ENCODE measurements at places on chromosomes 2 and 18.

DNA sequence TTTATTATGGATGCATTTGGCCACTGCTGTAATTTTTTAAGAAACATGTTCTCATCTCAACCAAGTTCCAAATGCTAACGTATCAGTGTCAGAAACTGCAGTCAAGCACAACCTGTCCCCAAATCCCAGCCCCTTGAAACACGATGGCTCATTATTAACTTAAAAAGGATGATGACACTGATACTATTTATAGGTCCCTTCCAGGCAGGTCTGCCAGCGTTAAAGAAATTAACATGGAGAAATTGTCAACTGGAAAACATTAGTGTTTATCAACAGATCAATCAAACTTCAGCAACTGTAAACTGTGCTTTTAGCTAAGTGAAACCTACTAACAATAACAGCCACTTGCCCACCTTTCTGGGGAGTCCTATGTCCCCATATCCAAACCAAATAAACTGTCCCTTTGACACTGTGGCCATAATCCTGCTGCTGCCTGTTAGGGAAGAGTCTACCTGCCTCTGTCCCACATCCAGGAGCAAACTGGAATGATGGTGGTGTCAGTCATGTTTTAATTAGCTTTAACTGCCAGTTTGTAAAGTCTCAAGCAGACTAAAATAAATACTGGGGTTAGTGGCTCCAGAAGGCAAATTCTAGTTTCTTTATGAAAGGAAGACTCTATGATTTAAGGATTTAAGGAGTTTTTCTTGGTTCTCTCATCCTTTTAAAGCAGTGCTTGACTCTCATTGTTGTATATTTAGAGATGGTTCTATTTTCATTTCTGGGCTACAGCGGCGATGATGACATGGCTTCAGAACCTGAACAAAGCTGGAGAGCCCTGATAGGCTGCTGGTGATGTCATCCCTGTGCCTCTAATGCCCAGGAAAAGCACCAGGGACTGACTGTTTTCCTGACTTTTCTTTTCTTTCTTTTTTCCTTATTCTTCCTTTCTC, 583.6 kb upstream of the PIK3C3 start:
- DNase-seq, result no peak

DNA sequence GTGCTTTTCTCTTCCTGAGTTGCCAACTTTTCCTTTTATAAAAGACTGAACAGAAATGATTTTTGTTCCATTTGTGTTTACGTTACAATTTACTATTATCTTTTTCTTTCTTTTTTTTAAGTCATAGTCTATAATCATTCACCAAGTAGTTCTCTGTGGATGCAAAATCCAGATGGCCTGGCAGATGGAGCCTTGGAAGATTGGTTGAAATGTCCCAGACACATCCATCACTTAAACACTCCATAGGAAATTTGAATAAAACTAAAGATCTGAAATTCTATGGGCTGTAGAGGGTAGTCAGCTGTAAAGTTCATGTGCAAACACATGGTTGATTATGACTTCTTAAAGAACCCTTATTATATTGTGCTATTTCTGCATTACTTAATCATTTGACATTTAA, 164.8 kb upstream of the DOCK10 start:
- no peak for DNase-seq

GRCh38 chr2:168354499-168354898, 101.6 kb upstream of the CERS6 start:
- no peak for DNase-seq

- no peak for DNase-seq
Measured at GRCh38 chr18:50578030-50578429, 18.1 kb downstream of the MAPK4 start.

GRCh38 chr2:8254791-8255447, 426.9 kb upstream of the ID2 start:
- DNase-seq, result no peak

DNA sequence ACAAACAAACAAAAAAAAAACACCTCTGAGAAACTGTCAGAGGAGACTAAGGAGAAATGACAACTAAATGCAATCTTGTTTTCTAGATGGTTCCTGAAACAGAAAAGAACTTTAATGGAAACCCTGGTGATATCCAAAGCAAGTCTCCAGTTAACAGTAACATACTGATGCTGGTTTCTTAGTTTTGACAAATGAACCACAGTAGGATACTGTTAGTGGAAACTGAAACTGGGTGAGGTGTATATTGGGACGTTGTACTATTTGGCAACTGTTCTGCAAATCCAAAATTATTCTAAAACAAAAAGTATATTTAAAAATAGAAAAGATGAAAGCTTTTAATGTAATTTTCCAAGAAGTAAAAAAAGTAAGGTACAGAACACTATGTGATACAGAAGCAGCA, 11.4 kb downstream of the SESTD1 start:
- DNase-seq, result no peak

DNA sequence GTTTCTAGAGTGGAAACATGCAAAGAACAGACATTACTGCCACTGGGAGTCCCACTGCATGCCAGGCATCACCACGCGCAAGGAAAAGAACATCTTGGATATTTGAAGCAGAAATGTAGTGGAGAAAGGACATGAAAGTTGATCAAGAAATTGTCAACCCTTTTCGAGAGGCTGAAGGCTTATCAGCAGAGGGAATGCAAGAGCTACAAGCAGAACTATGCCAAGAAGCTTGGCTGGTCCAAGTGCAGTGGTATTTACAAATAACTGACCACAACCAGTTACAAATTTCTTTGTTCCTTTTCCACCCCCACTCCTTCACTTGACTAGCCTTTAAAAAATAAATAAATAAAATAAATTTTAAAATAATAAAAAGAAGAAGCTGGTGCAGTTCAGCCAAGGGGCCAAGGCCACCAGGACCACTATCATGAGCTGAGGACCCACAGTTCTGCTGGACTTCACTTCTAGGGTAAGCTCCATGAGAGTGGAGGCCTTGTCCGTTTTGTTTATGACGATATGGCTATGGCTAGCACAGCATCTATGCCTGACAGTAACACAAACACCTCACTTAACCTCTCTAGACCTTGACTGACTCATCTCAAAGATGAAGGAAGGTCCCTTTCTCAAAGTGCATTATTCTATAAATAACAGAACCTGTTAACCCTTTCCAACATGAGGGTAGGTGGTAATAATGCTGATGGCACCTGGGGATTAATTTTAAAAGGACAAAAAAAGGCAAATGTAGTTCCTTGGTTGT, 20.9 kb downstream of the MARCHF4 start:
- DNase-seq, result no peak

DNA sequence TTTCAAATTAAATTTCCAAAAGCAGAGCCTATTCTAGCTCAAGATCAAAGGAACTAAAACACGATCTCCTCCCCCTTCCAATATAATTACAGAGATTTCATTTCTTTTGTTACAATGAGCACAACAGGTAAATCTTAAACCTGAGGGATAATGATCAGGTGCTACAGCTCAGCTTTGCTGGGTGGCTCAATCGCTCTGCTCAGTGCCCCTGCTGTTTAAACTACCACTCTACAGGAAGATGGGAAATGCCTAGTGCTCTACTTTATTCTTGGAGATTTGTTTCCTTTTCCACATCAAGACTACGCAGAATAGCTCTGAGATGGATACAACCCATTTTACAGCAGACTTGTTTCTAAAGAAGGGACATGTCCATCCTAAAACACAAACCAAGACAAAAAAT, 162.3 kb downstream of the TCF4 start:
- no peak for DNase-seq

DNA sequence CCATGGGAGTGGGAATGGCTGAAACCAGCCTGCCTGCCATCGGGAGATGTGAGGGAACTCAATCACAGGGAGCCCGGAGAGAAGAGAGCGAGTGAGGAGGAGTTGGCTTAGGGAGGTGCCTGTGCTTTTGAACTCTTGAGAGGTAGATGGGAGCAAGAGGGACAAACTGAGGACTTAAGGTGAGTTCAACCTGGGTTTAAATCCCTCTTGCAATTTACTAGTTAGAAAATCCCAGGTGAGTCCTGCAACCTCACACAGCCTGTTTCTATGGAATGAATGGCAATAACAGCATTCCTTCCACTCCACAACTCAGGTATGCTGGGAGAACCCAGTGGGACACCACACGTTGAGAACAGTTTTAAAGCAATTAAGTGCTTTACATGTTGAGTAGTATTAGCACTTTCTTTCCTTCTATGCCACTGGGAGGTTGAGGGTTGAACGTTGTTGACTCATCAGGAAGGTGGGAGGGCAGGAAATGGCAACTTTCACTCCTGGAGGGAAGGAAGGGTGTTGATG, 57.3 kb downstream of the VIT start:
- no peak for DNase-seq

- no peak for DNase-seq
Measured at GRCh38 chr2:219300022-219300421, 9.2 kb downstream of the PTPRN start.

GRCh38 chr2:149732001-149732685, 144.6 kb upstream of the MMADHC start:
- DNase-seq, result no peak

- DNase-seq, result no peak
Measured at GRCh38 chr18:37395631-37396030, 170.0 kb downstream of the CELF4 start.

DNA sequence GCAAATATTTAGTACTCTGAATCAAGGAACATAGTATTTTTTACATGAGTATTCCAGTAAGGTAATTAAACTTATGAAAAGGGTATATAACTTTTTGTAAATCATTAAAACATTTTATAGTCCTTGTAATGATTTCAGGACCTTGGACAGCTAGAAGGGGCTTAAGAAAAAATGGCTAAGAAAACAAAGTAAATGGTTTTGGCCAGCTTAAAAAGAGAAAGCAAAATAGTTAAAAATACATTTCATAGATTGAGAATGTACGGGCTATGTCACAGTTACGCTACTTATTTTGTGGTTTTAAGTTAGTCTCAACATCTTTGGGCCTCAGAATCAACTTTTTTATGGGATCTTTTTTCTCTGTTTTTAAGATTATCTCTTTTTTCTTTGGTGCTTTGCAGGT, 26.7 kb downstream of the POLI start:
- DNase-seq, result no peak

DNA sequence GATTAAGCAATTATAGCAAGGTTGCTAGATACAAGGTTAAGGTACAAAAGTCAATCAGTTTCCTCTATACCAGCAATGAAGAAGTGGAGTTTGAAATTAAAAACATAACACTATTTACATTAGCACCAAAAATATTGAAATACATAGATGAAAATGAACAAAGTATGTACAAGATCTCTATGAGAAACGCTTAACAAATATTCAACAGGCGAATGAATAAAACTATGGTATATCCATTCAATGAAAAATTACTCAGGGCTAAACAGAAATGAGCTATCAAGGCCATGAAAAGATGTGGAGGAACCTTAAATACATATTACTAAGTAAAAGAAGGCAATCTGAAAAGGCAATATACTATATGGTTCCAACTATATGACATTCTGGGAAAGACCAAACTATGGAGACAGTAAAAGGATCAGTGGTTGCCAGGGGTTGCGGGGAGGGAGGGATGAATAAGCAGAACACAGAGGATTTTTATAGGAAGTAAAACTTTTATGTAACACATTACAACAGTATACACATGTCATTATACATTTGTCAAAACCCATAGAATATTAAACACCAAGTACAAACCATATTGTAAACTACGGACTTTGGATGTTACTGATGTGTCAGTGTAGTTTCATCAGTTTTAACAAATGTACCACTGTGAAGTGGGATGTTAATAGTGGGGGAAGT, 62.1 kb downstream of the RMDN2 start:
- DNase-seq, result no peak

GRCh38 chr2:104876606-104877570, 23.0 kb downstream of the POU3F3 start:
- no peak for DNase-seq

GRCh38 chr2:130382313-130382917, 26.6 kb downstream of the PTPN18 start:
- DNase-seq, result no peak

- no peak for DNase-seq
Measured at GRCh38 chr2:58640042-58640441, 398.9 kb upstream of the FANCL start.

GRCh38 chr2:194166818-194167217, 1490.2 kb upstream of the SLC39A10 start:
- peak; percentile 2 for DNase-seq

- no peak for DNase-seq
Measured at GRCh38 chr2:60973705-60974104, 43.8 kb upstream of the PEX13 start.

GRCh38 chr2:35821675-35822074, 533.9 kb upstream of the CRIM1 start:
- no peak for DNase-seq

- no peak for DNase-seq
Measured at GRCh38 chr2:149561309-149561926, 26.2 kb downstream of the MMADHC start.

- no peak for DNase-seq
Measured at GRCh38 chr18:42736074-42736473, 379.4 kb downstream of the RIT2 start.

DNA sequence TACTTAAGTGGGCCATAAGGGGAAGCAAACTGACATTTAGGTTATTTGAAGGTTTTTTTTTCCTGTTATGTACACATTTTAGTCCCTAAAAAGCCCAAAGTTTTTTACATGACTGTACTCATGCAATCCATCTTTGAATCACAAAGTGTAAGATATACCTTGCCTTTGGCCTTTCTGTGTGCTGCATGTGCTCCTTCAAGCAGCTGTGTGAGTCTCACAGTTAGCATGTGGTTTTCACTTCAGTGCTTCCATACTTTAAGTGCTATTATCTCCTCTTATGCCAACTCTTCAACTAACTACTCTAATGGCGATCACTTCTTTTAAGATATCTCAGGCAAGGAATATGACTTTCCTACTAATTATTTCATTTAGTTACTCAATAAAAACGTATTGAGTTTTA, 597.1 kb upstream of the ACVR2A start:
- DNase-seq, result no peak

- no peak for DNase-seq
Measured at GRCh38 chr2:3480352-3481010, 38.9 kb downstream of the ADI1 start.

- DNase-seq, result no peak
Measured at GRCh38 chr2:43414586-43415135, 181.2 kb downstream of the THADA start.

DNA sequence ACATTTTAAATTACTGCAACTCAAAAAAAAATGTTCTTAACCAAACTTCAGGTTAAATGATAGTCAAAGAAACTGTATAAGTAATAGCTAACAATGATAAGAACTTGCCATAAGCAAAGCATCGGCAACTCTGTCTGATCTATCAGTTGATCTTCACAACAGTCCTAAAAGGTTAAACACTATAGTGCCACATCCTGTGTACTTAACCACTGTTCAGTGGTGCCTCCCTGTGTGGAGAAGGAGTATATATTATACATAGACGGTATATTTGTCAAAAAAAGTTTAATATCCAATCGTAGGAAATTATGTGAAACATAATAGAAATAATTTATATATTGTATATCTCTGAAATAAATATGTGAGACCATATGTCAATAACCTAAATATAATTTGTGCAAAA, 13.0 kb downstream of the DTNA start:
- no peak for DNase-seq

- DNase-seq, result no peak
Measured at GRCh38 chr2:17065536-17065935, 399.9 kb upstream of the CYRIA start.

Data from GM12864 (cell line).